Uterus (tissue), 4 donors: ENCODE measurements at places on chromosomes 7 and 10. TPM values are rescaled to one million over a fixed set of nuclear protein-coding genes. Genes with fewer than 3 reads are reported as not detected.
A peak's percentile ranks its signal among the peaks of the same experiment; 100 is the strongest.

GRCh38 chr7:21898265-21898930, 47.3 kb downstream of the CDCA7L start:
- no peaks in the 10 kb centered on the region for H3K27me3 ChIP-seq
- H3K4me3 ChIP-seq, result no peak overlapping the region
- no peak overlapping the region for H3K27ac ChIP-seq
- no peak for DNase-seq

- no peak overlapping the region for H3K4me3 ChIP-seq
- DNase-seq, result no peak
- no peaks in the 10 kb centered on the region for H3K36me3 ChIP-seq
Measured at GRCh38 chr10:76572021-76572420, 1065.6 kb downstream of the KCNMA1 start.

- H3K27ac ChIP-seq, result peak overlapping the region; percentile 45
- H3K36me3 ChIP-seq, result no peaks in the 10 kb centered on the region
- no peak overlapping the region for H3K4me3 ChIP-seq
- no peaks in the 10 kb centered on the region for H3K4me1 ChIP-seq
- no peak for DNase-seq
- no peaks in the 10 kb centered on the region for H3K27me3 ChIP-seq
Measured at GRCh38 chr7:130875-131780, 61.2 kb upstream of the FAM20C start.

DNA sequence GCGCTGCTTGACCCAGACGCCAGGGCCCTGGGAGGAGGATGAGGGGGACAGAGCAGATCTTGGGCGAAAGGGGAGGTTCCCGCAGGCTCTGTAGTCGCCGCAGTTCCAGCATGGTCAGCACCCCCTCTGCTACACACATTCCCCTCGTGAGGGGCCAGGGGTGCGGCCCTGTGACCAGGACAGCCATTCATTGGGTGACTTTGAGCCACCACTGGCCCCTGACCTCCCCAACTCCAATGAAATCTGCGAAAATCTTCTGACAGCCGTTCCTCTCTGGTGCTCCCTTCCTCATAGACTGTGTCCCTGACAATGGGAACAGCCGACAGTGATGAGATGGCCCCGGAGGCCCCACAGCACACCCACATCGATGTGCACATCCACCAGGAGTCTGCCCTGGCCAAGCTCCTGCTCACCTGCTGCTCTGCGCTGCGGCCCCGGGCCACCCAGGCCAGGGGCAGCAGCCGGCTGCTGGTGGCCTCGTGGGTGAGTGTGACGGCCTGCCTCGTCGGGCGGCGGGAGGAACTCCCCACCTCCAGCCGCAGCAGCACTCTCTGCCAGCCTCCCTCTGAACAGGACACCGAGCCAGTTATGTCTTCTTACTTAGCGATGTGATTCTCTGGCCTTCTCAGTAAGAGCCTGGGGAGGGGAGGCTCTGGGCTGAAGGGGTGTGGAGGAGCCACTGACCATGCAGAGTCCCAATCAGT, 825 bp downstream of the TMEM176A start:
- H3K4me1 ChIP-seq, result no peaks in the 10 kb centered on the region
- H3K36me3 ChIP-seq, result no peaks in the 10 kb centered on the region
- no peak overlapping the region for H3K27ac ChIP-seq

DNA sequence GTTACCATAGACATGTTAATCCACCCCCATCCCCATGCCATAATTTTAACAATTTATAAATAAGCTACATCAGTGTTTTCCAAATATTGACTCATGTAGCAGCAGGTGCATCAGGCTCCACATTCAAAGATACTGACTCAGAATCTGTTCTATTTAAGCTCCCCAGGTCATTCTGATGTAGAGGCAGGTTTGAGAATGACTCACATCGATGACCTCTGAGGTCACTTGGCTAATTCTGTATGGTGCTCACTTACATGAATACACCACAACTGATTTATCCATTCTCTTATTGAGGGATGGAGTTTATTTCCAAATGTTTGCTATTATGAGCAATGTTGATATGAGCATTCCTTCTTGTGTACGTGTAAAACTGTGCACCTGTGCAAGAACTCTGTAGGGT, 1159.0 kb downstream of the TYW1 start:
- no peaks in the 10 kb centered on the region for H3K27me3 ChIP-seq
- no peaks in the 10 kb centered on the region for H3K4me1 ChIP-seq
- no peaks in the 10 kb centered on the region for H3K36me3 ChIP-seq
- H3K4me3 ChIP-seq, result no peak overlapping the region

GRCh38 chr10:110425684-110426293, 71.9 kb upstream of the DUSP5 start:
- DNase-seq, result no peak
- H3K36me3 ChIP-seq, result no peaks in the 10 kb centered on the region
- no peak overlapping the region for H3K27ac ChIP-seq
- no peaks in the 10 kb centered on the region for H3K27me3 ChIP-seq
- no peaks in the 10 kb centered on the region for H3K4me1 ChIP-seq

DNA sequence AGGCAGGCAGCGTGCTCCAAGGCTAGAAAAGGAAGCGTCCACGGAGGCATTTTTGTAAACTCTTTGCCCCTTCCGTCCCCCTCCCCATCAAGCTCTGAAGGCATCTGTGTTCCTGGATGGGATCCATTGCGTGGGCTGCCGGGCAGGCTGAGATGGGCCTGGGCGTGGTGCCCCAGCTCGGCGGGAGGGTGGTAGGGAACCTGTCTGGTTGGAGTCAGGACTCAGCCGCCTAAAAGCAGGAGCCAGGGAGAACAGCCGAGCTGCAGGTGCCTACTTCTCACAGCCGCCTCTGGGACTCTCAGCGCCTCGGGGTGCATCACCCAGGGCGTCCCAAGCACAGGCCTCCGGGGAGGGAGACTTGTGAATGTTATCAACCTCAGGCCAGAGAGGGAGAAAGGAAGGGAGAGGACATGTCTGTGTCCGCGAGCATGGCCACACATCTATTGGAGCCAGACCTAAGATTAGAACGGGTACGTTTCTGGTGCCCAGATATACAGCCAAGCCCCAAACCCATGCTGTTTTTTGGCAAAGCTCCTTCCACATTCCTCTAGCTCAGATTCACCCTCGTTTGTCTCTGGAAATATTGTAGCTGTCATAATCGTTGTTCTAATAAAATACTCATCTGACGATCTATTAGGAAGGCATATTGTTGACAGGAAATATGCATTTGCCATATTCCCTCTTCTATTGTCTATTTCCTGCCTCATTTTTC, 48.6 kb upstream of the CTBP2 start:
- no peak overlapping the region for H3K4me3 ChIP-seq
- DNase-seq, result no peak
- no peaks in the 10 kb centered on the region for H3K4me1 ChIP-seq
- no peaks in the 10 kb centered on the region for H3K27me3 ChIP-seq

DNA sequence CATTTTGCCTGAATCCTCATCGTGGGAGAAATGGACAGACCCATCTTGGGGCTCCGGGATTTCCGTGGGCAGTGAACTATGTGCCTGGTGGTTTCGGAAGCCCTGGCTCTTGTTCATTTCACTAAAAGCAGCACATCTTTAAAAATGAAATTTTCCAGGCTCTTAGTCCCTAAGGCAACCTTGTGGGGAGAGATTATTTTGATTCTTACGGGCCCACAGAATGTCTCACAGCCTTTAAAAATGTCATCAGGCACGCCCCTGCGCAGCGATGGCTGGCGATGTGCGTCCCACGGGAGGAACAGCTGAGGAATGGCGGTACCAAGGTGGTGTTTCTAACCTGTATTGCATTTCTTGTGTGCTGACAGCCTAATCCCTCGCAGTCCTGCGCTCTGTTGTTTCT, 189.7 kb downstream of the CCDC3 start:
- H3K27ac ChIP-seq, result no peak overlapping the region
- H3K27me3 ChIP-seq, result no peaks in the 10 kb centered on the region
- H3K4me1 ChIP-seq, result no peaks in the 10 kb centered on the region
- no peak overlapping the region for H3K4me3 ChIP-seq
- no peaks in the 10 kb centered on the region for H3K36me3 ChIP-seq

- H3K27ac ChIP-seq, result no peak overlapping the region
- no peak overlapping the region for H3K4me3 ChIP-seq
- H3K27me3 ChIP-seq, result no peaks in the 10 kb centered on the region
- no peak for DNase-seq
- no peaks in the 10 kb centered on the region for H3K36me3 ChIP-seq
Measured at GRCh38 chr10:17206210-17206709, 4.8 kb upstream of the TRDMT1 start.

DNA sequence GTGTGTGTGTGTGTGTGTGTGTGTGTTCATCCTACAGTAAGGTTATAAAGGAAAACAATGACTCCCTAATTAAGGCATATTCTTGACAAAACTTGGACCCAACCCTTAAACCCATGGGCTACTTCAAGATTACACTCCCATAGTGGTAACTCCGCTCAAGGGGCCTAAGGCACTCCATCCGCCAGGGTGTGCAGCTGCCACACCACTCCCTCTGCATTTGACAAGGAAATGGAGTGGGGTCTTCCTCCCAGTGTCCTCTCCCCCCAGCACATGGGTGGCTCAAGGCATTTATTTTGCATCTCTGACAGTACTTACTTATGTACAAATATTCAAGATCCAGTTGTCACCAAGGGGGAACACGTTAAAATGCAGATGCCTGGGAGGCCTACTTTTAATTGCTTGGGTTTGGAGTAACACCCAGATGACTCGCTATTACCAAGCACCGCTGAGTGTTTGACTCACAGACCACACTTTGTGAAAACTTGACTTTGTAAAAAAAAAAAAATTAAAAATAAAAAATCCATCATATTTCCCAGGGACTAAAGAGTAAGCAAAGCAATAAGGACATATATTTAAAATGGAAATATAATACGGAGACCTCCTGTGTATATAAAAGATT, 53.0 kb upstream of the AGR3 start:
- no peak overlapping the region for H3K4me3 ChIP-seq
- no peak overlapping the region for H3K27ac ChIP-seq
- H3K4me1 ChIP-seq, result no peaks in the 10 kb centered on the region
- no peaks in the 10 kb centered on the region for H3K36me3 ChIP-seq

DNA sequence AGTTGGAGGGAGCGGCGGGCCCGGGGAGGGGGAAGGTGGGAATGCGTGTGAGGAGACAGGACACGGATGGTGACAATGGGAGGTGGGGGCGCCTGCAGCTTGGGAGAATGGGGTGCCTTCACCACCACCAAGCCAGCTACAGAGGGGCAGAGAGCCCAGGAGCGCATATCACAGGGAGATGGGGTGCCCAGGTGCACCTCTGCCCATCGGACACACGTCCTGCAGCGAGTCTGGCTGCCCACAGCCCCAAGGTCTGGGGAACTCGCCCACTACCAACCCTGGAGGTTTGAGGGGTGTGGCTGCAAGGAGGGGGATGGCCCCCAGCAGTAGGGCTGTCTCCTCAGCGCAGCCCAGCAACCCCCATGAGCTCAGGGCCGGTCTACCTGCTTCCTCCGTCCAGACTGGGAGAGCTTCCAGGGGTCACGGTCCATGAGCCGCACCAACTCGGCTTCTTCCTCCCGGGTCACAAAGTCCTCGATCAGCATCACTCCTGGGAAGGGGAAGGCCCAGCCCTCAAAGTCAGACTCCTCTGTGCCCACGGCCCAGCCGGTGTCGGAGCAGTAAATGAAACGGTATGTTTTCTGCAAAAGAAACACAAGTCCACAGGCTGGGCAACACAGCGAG, 5.3 kb downstream of the ALKBH4 start:
- H3K36me3 ChIP-seq, result no peaks in the 10 kb centered on the region
- no peak overlapping the region for H3K27ac ChIP-seq
- no peak for DNase-seq
- H3K27me3 ChIP-seq, result no peaks in the 10 kb centered on the region
- H3K4me3 ChIP-seq, result no peak overlapping the region
- H3K4me1 ChIP-seq, result peaks cover 6% of the 10 kb centered on the region

DNA sequence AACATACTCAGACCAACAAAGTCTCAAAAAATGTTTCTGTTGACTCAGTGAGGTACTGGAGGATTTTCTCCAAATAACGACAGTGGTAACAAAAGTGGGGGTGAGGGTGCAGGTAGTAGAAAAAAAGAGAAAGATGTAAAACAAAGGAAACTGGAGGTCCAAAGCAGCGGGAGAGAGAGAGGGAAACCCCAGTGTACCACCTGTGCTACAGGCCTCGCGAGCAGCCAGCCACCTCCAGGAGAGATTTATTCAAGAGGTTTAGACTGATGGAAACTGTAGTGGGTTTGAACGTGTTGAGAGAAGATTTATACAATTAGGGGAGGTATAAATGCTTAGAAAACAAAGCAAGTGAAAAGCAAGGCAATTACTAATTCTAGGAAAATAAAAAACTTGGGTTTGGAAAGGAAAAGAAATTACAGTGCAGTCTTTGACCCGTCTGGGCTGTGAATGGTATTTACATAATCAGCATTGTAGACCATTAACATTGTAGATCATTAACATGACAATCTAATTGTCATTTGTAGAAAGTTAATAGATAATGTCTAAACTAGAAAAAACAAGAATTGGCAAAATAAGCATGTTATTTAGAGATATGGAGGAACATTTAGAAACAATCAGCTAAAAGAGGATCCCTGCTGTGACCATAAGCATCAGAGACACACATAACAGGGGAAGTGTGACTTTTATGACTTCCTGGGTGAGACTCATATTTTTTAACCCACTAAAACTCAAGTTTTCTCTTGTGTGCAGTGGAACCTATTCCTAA, 180.0 kb downstream of the RELN start:
- H3K4me3 ChIP-seq, result no peak overlapping the region
- no peaks in the 10 kb centered on the region for H3K4me1 ChIP-seq
- DNase-seq, result no peak
- H3K27ac ChIP-seq, result no peak overlapping the region

DNA sequence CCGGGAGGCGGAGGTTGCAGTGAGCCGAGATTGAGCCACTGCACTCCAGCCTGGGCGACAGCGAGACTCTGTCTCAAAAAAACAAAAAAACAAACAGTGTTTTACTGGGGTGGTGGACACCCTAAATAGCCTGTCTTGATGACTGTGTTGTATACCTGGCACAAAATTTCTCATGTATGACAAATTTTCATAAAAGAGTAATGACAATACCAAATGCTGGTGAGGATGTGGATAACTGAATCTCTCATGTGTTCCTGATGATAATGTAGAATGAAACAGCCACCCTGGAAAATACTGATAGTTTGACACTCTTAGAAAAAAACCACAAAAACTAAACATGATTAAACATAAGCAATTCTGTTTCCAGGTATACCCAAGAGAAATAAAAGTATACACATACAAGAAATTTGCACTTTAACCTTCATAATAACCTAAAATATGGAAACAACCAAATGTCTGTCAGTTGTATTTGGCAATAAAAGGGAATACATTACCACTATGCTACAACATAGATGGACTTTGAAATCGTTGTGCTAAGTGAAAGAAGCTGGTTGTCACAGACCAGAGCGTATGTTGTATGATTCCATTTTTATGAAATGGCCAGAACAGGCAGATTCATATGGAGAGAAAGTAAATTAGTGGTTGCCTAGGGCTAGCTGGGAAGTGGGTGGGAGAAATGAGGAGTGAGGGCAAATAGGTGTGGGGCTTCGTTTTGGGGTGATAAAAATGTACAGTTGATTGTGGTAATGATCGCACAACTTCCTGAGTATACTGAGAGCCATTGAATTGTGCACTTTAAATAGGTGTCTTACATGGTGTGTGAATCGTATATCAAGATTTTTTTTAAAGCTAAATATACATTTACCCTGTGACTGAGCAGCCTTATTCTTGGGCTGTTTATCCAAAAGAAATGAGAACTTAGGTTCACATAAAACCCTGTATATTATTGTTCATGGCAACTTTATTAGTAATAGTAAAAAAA, 12.5 kb downstream of the WDR37 start:
- H3K27me3 ChIP-seq, result no peaks in the 10 kb centered on the region
- H3K36me3 ChIP-seq, result no peaks in the 10 kb centered on the region
- no peaks in the 10 kb centered on the region for H3K4me1 ChIP-seq
- no peak overlapping the region for H3K4me3 ChIP-seq
- H3K27ac ChIP-seq, result no peak overlapping the region
- DNase-seq, result no peak

Gene PLAU
- total RNA-seq, result 12.0 TPM

Gene NXPH1
- total RNA-seq, result not detected

Gene DNAH11
- total RNA-seq, result 0.26 TPM

Gene RAPGEF5
- total RNA-seq, result 49.8 TPM

Gene ADRA2A
- total RNA-seq, result 0.26 TPM
